ENCODE measurements at places on chromosomes 16 and 17.
A peak's percentile ranks its signal among the peaks of the same experiment; 100 is the strongest.

GRCh38 chr17:8706431-8706830, 38.2 kb downstream of the CCDC42 start:
- H3K27me3 ChIP-seq = peaks cover 7% of the 10 kb centered on the region
- no peak for DNase-seq
- H3K4me1 ChIP-seq = no peaks in the 10 kb centered on the region
- H3K4me3 ChIP-seq = no peak overlapping the region

- no peaks in the 10 kb centered on the region for H3K4me1 ChIP-seq
- H3K4me3 ChIP-seq = no peak overlapping the region
- no peaks in the 10 kb centered on the region for H3K27me3 ChIP-seq
These were observed 135.6 kb upstream of the N4BP1 start for GRCh38 chr16:48745541-48745940.

DNA sequence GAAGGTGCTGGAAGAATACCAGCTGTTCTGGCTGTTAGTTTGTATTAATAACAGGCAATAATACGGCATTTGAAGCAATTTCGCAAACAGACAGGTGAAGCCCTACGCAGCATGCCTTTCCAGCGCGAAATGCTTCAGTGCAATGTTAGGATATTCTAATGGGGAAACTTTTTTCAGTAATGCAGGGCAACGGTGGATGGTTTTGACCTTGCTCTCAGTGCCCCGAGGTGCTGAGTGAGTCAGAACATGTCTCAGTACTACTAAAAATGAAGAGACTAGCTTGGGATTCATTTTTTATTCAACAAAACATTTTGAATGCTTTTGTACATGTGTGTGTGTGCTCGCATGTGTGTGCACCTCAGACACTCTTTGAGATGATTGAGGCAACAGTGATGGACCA, 172.2 kb downstream of the RBFOX1 start:
- no peak overlapping the region for H3K27ac ChIP-seq
- H3K4me3 ChIP-seq = no peak overlapping the region
- DNase-seq = no peak
- H3K27me3 ChIP-seq = no peaks in the 10 kb centered on the region

DNA sequence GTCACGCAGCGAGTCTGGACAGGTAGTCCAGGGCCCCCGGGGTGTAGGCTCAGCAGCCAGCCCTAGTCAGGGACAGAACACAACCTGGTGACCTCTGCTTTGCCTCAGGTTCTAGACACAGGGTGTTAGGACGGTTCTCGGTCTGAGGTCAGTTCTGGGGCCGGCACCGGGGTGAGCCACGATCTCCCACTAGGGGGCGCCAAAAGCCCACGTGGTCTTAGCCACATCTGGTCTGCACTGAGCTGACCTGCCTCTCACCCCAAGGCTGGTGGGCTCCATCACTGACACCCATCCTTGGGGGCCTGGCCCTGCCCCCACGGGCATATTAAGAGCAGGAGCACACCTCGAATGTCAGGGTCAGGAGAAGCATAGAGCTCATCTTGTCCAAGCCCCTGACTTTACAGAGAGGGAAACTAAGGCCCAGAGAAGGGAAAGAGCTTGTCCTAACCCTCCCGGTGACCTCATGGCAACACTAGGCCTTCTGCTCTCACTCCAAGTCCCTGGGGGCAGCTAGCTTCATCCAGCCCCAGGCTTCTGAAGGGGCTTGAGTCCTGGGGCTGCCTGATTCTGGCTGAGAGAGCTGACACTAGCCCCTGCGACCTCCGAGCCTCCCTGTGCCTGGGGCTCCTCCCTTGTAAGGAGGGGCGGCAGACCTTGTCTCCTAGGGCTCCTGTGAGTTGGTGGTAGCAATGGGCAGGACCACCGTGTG, 9.0 kb downstream of the SLC5A10 start:
- DNase-seq = peak; percentile 57
- no peak overlapping the region for H3K27ac ChIP-seq
- H3K4me1 ChIP-seq = peaks cover 10% of the 10 kb centered on the region
- no peaks in the 10 kb centered on the region for H3K27me3 ChIP-seq

GRCh38 chr16:67730326-67730725, 11.2 kb upstream of the GFOD2 start:
- H3K4me3 ChIP-seq = no peak overlapping the region
- peaks cover 77% of the 10 kb centered on the region for H3K36me3 ChIP-seq
- H3K27me3 ChIP-seq = no peaks in the 10 kb centered on the region
- no peak overlapping the region for H3K27ac ChIP-seq
- DNase-seq = no peak

DNA sequence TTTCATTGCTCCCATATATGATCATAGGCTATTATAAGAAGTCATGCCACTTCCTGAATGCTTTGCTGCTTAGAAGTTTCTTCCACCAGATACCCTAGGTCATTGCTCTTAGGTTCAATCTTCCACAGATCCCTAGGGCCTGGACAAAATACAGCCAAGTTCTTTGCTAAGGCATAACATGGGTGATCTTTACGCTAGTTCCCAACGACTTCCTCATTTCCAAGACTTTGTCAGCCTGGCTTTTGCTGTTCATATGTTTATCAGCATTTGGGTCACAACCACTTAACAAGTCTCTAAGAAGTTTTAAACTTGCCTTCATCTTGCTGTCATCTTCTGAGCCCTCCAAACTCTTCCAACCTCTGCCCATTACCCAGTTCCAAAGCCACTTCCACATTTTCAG, 20.1 kb upstream of the DLX3 start:
- no peak for DNase-seq
- no peaks in the 10 kb centered on the region for H3K27me3 ChIP-seq
- no peak overlapping the region for H3K27ac ChIP-seq
- H3K36me3 ChIP-seq = no peaks in the 10 kb centered on the region

DNA sequence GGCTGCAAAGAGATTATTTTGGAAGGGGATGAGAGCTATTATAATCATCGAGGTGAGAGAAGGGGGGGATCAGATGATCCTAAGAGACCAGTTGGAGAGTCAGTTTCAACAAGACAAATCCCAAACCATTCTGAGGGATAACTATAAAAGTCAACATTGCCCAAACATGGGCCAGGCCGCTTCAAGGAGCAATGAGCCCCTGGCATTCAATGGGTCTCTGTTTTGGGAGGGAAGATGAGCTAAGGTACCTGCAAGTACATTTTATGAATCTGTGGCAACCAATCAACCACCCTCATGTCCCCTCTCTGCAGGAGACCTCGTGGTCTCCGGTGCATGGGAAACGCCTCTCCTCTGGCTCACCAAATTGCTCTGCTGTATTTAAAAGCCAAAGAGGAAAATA, 209.9 kb upstream of the C16orf82 start:
- no peaks in the 10 kb centered on the region for H3K27me3 ChIP-seq
- H3K4me3 ChIP-seq = no peak overlapping the region
- no peak for DNase-seq
- H3K27ac ChIP-seq = no peak overlapping the region
- no peaks in the 10 kb centered on the region for H3K36me3 ChIP-seq

- no peak overlapping the region for H3K27ac ChIP-seq
- DNase-seq = no peak
- H3K4me3 ChIP-seq = no peak overlapping the region
- H3K4me1 ChIP-seq = peaks cover 5% of the 10 kb centered on the region
These were observed 11.4 kb upstream of the MC1R start for GRCh38 chr16:89907055-89907814.

GRCh38 chr17:39822051-39822451, 42.1 kb downstream of the IKZF3 start:
- no peak for DNase-seq
- no peaks in the 10 kb centered on the region for H3K27me3 ChIP-seq
- peaks cover 40% of the 10 kb centered on the region for H3K36me3 ChIP-seq
- H3K27ac ChIP-seq = peak overlapping the region; percentile 75
- peaks cover 36% of the 10 kb centered on the region for H3K4me1 ChIP-seq

GRCh38 chr16:67391424-67392300, 1.6 kb downstream of the TPPP3 start:
- peaks cover 31% of the 10 kb centered on the region for H3K27me3 ChIP-seq
- H3K36me3 ChIP-seq = no peaks in the 10 kb centered on the region
- H3K27ac ChIP-seq = no peak overlapping the region
- DNase-seq = no peak
- no peak overlapping the region for H3K4me3 ChIP-seq

GRCh38 chr16:71426069-71426879, 15.6 kb downstream of the TLE7 start:
- no peak overlapping the region for H3K4me3 ChIP-seq
- no peak overlapping the region for H3K27ac ChIP-seq
- no peaks in the 10 kb centered on the region for H3K36me3 ChIP-seq
- DNase-seq = no peak

DNA sequence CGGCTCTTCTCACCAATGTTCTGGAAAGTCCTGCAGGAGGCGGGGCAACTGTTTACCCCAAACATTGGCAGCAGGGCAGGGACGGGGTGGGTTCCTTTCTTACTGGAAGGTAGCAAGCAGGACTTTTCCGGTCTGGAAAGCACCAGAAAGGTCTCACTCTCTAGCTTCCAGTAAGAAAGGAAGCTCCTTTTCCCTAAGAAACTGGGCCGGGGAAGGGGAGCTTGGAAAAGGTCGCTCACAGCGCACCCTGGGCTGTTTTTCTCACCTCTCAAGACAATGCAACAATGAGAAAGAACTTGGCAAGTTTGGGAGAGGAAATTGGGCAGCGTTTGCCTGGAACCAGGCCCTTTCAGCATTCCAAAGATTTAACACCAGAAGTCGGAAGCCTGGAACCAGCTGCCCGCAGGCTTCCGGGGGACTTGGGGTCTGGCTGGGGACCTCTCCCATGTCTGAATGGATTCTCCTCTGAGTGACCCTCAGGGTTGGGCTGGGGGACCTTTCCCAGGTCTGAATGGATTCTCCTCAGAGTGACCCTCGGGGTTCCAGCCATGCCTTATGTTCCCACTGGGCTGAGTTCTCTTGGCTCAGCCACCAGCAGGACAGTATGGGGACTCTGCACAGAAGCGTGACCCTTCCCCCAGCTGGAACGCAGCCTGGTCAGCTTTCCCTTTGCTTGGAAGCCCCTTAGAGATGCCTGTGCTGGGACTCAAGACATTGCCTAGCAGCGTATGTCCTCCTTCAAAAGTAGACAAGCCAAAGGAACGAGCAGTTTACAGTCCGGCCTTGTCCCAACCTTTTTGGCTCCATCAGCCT, 166.5 kb upstream of the PLCG2 start:
- peaks cover 18% of the 10 kb centered on the region for H3K4me1 ChIP-seq
- no peak overlapping the region for H3K27ac ChIP-seq
- H3K4me3 ChIP-seq = no peak overlapping the region
- no peak for DNase-seq

DNA sequence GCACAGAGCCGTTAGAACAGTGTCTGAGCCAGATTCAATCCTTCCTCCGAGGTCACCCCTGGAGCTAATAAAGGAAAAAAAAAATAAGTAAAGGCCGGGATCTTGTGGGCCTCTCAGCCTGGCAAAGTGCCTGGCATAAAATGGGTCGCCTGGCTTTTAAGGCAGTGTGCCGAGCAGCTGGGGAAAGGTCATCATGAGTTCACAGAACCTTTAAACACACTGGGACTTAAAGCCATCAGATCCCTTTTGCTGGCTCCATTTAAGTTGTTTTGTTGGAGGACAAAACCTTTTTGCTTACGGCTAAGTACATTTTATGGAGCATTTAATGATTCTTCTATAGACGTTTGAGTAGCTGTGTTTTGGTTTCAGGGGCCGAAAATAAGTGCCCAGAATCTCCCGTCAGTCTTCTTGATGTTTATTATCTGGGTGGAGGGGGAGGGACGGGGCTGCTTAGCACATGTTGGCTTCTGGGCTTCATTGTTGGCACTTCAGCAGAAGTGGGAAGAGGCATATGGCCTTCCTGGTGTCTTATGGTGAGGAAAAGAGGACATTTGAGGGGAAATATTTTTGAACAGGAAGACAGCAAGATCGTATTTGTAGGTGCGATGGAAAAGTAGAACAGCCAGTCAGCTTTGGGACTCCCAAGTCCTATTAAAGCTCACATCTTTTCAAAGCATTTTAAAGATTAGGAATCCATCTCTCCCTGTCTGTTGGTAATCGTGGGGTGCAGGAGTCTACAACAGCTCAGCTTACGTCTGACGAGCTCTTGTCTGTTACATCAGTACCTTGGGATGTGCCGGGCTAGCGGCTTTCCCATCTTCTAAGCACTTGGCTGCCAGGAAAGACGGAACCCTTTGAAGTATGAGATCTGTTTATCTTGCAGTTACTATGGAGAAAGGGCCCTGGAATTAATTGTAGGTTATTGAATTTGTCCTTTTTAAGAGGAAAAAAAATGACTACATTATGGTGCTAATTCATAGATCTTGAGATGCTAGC, 31.1 kb downstream of the RBFOX1 start:
- DNase-seq = no peak
- no peaks in the 10 kb centered on the region for H3K4me1 ChIP-seq
- H3K36me3 ChIP-seq = no peaks in the 10 kb centered on the region
- H3K4me3 ChIP-seq = no peak overlapping the region
- H3K27ac ChIP-seq = no peak overlapping the region
- no peaks in the 10 kb centered on the region for H3K27me3 ChIP-seq

DNA sequence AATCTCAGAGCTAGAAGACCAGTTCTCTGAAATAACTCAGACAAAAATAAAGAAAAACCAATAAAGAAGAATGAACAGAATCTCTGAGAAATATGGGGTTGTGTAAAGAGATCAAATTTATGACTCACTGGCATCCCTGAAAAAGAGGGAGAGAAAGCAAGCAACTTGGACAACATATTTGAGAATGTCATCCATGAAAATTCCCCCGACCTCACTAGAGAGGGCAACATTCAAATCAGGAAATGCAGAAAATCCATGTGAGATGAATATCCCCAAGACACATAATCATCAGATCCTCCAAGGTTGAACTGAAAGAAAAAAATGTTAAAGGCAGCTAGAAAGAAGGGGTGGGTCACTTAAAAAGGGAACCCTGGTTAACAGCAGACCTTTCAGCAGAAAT, 32.1 kb downstream of the TANC2 start:
- no peak overlapping the region for H3K4me3 ChIP-seq
- H3K27me3 ChIP-seq = no peaks in the 10 kb centered on the region
- peaks cover 2% of the 10 kb centered on the region for H3K4me1 ChIP-seq
- no peak for DNase-seq

DNA sequence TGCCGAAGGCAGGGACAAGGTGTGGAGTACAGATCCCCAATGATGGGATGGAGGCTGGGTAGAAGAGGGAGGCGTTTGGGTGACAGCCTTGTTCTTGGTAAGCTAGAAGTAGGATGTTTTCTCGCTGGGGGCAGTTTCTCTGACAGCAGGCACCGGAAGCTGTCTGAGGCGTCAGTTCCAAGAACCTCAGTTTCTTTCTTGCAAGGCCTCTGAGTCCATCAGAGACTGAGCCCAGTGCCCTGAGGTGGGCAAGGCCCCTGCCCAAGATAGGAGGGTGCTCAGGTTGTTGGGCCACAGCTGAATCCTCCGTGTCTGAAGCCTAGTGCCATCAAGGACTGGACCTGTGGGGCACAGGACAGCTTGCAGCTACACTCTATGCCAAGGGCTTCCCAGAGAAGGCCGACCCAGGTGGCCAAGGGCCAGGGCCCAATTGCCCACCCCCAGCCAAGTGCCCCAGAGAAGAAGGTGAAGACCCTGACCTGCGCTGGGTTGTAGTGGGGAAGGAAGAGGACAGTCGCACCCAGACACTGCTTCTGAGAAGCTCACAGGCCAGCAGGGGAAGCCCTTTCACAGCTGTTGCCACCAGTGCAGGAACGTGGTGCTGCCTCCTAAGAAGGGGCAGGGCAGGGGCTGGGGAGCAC, 13.1 kb downstream of the CYB5D2 start:
- no peaks in the 10 kb centered on the region for H3K27me3 ChIP-seq
- no peaks in the 10 kb centered on the region for H3K36me3 ChIP-seq
- H3K4me3 ChIP-seq = no peak overlapping the region
- no peak overlapping the region for H3K27ac ChIP-seq
